Activated T-helper 1 cell treated with Interleukin-2 at 50 U/mL for 16 hours (primary cell): ENCODE measurements at places on chromosomes 3 and 15.

GRCh38 chr3:149160754-149161300, 31.4 kb downstream of the HPS3 start:
- DNase-seq = no peak

- DNase-seq = no peak
Measured at GRCh38 chr3:150995510-150995909, 23.0 kb upstream of the CLRN1 start.

DNA sequence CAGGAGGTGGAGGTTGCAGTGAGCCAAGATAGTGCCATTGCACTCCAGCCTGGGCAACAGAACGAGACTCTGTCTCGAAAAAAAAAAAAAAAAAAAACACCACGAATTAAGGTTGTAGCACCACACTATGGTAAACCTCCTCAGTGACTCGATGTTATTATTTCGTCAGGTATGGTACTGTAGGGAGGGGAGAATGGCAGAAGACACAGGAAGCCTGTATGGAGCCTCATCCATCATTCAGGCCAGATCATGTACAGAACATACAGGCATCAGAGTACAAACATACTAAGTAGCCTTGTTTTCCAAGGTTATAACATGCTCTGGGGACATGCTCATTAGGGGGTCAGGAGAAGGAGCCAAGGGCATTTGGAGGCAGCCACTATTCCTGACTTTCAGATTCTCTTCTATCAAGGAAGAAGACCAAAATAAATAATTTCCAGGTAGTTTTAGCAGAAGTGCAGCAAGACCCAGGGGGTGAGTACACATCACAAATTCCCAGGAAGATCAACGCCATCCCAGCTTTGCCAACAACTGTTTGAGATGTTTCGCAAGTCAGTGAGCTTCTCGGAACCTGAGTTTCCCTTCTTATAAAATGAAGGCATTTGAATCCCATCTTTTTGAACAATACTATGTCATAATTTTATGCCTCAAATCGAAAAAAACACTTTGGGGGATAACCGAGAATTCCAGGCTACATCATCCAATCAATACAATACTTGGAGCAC, 79.8 kb downstream of the FOXP1 start:
- no peak for DNase-seq

- no peak for DNase-seq
Measured at GRCh38 chr3:142211034-142211433, 14.4 kb downstream of the GK5 start.

GRCh38 chr3:159669766-159670165, 318.9 kb upstream of the IL12A start:
- DNase-seq = no peak

DNA sequence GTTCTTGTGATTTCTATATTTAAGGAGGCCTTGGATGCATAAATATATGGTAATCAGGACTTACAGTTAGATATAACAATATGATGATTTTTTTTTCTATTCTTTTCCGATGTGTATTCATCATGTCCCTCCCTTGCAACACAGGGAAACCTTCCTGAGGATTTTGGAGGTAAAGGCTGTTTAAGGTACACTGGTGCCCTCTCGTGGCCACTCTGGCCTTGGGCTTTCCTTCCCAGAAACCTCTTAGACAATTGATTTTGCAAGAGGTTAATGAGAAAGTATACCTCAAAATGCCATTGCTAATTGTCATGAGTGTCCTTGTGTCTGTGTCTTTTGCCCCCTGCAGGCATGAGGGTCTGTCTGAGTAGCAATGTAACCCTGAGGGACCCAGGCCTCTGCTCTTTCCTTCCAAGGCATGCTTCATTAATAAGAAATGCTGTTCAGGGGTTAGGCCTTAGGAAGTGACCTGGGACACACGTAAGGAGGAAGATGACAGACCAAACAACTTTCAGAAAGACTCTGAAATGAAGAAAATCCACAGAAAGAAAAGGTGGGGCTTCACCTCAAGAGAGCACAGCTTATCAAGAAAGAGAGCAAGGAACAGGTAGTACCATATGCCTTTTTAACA, 70.3 kb upstream of the PPP2R3A start:
- no peak for DNase-seq

- no peak for DNase-seq
Measured at GRCh38 chr15:40339621-40339945, 1.2 kb downstream of the CCDC9B start.
